ENCODE measurements at places on chromosomes 4 and X. TPM values are rescaled to one million over a fixed set of nuclear protein-coding genes. Genes with fewer than 3 reads are reported as not detected.

Gene PARM1
- total RNA-seq = 139 TPM

Gene GABRB1
- 0.79 TPM for total RNA-seq

Gene GPM6B
- total RNA-seq = 47.2 TPM

Gene PDE5A
- 473 TPM for total RNA-seq

Gene CLNK
- total RNA-seq = 1.2 TPM

All from urinary bladder (tissue), 4 donors.